ENCODE measurements at places on chromosomes 12 and 14.

- peak; percentile 96 for DNase-seq
Observed at GRCh38 chr12:55738123-55739024, 4.5 kb upstream of the GDF11 start.

DNA sequence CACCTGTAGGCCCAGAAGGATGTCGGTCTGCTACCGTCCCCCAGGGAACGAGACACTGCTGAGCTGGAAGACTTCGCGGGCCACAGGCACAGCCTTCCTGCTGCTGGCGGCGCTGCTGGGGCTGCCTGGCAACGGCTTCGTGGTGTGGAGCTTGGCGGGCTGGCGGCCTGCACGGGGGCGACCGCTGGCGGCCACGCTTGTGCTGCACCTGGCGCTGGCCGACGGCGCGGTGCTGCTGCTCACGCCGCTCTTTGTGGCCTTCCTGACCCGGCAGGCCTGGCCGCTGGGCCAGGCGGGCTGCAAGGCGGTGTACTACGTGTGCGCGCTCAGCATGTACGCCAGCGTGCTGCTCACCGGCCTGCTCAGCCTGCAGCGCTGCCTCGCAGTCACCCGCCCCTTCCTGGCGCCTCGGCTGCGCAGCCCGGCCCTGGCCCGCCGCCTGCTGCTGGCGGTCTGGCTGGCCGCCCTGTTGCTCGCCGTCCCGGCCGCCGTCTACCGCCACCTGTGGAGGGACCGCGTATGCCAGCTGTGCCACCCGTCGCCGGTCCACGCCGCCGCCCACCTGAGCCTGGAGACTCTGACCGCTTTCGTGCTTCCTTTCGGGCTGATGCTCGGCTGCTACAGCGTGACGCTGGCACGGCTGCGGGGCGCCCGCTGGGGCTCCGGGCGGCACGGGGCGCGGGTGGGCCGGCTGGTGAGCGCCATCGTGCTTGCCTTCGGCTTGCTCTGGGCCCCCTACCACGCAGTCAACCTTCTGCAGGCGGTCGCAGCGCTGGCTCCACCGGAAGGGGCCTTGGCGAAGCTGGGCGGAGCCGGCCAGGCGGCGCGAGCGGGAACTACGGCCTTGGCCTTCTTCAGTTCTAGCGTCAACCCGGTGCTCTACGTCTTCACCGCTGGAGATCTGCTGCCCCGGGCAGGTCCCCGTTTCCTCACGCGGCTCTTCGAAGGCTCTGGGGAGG lies at the start of gene LTB4R:
LTB4R (plus strand) TSS at position 857 of the 959 bp plus-strand sequence. CDS start 4,150 bp downstream, outside the sequence.
- no peak for DNase-seq

- DNase-seq, result no peak
Observed at GRCh38 chr14:75972801-75973421, 8.9 kb downstream of the TGFB3 start.

- no peak for DNase-seq
Observed at GRCh38 chr12:92085040-92085735, 60.5 kb downstream of the BTG1 start.

DNA sequence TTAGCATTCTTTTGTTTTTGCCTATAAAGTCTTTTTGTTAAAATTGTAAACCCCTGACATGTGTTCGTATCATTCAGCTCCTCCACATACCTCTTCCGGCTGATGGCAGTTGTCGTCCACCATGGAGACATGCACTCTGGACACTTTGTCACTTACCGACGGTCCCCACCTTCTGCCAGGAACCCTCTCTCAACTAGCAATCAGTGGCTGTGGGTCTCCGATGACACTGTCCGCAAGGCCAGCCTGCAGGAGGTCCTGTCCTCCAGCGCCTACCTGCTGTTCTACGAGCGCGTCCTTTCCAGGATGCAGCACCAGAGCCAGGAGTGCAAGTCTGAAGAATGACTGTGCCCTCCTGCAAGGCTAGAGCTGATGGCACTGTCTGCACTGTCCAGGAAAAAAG lies 7.7 kb downstream of the ALKBH2 start:
- DNase-seq, result no peak

Data from suppressor macrophage treated with lipopolysaccharide for 4 hours (primary cell).